ENCODE measurements at places on chromosomes 6 and 20.

DNA sequence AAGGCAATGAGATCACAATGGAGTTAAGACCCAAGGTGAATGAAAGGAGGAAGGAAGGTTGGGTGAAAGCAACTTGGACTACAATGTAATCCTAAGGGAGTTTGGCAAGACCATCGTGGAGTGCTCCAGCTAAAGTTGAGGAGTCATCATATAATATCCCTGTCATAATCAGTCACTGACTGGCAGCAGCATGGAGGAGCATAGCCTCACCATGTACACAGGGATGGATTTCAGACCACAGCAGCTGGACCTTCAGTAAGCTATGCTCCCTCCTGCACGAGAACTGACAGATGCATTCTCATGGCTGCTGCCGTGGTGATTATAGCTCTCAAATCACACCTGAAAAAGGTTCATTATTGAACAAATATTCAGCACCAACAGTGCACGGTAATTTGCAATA, 43.0 kb downstream of the GOPC start:
- no peak for DNase-seq

- DNase-seq, result no peak
Measured at GRCh38 chr6:74518035-74518434, 687.8 kb downstream of the COL12A1 start.

GRCh38 chr6:105227295-105227767, 47.5 kb upstream of the POPDC3 start:
- DNase-seq, result no peak

DNA sequence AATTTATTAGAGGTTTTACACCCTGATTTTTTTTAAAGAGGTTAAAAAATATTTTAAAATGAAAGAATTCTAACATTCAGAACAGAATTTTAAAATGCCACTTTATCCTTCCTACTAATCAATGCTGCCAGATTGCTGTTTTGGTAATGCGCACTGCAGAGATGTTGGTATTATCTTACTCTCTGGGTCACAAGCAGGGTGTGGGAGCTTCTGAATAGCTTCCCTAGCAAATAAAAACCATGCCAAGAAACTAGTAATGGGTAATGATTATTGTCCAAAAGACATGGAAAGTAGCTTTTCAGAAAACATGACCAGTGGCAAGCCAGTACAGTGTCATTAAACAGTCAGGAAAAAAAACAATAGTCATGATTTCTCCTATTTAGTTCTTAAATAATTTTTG, 205.4 kb downstream of the TPBG start:
- no peak for DNase-seq

- no peak for DNase-seq
Measured at GRCh38 chr20:34871966-34872621, 562 bp downstream of the GGT7 start.

GRCh38 chr6:52365866-52366540, 4.1 kb downstream of the PAQR8 start:
- no peak for DNase-seq

- no peak for DNase-seq
Measured at GRCh38 chr6:165019681-165020080, 289.7 kb downstream of the C6orf118 start.

GRCh38 chr6:85594197-85594930, 706 bp upstream of the SNX14 start:
- DNase-seq, result peak; percentile 18

GRCh38 chr20:916125-916799, at the start of gene ANGPT4:
Gene ANGPT4, minus strand, starts transcription at chr20:916334. Its CDS starts 120 bp downstream, at chr20:916214.
- no peak for DNase-seq

DNA sequence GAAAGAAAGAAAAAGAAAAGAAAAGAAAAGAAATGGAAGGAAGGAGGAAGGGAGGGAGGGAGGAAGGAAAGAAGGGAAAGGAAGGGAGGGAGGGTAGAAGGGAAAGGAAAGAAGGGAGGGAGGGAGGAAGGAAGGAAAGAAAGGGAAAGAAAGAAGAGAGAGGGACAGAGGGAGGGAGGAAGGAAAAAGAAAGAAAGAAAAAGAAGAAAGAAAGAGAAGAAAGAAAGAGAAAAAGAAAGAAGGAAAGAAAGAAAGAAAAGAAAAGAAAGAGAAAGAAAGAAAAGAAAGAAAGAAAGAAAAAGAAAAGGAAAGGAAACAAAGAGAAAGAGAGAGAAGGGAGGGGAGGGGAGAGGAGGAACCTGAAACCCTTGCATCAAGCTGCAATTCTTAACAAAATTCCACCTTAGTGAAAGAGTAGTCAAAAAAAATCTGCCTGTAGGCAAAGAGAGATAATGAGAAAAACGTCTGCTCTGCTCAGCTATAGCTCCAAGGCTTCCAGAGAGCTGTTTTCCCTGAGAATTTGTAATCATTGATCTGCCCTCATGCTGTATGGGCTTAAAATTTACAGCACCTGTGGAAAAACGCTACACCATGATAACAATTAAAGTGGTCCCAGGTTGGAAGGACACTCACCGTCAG, 16.7 kb upstream of the MYCT1 start:
- DNase-seq, result no peak

DNA sequence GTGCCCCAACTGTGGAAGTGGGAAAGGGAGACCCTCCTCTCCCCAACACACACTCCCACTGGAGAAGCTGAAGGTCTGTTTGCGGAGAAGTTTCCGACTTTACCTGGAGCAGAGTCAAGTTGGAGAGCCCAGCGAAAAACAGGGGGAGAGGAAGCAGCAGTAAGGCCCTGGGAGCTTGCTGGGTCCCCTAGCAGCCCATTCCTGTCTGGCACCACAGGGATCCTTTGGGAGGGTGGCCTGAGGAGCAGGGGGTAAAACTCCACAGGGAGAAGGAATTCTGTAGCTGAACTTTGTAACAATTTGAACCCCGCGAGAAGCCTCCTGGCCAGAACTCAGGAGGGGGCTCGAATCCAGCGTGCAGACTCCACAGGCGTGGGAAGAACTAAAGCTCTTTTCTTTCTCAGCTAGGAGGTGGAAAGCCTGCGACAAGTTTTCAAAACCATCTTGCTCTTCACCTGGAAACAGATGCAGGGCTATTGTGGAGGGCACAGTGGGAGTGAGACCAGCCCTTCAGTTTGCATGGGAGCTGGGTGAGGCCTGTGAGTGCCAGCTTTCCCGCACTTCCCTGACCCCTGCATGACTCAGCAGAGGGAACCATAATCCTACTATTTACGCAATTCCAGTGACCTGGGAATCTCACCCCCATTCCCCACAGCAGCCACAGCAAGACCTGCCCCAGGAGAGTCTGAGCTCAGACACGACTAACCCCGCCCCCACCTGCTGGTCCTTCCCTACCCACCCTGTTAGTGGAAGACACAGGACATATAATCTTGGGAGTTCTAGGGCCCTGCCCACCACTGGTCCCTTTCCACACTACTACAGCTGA, 25.8 kb downstream of the SERPINB9 start:
- DNase-seq, result no peak

DNA sequence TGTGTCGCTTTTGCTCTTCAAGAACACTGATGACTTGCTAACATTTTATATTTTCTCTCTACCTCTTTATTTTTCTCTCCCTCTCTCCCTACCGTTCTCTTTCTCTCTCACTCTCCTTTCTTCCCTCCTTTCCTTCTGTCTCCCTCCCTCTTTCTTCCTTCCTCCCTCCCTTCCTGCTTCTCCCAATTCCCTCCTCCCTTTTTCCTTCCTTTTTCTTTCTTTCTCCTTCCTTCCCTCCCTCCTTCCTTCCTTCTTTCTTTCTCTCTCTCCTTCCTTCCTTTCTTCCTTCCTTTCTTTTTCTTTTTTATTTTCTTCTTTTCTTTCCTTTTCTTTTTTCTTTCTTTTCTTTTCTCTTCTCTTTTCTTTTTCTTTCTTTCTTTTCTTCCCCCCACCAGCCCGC, 1066.1 kb downstream of the KIF16B start:
- DNase-seq, result no peak

DNA sequence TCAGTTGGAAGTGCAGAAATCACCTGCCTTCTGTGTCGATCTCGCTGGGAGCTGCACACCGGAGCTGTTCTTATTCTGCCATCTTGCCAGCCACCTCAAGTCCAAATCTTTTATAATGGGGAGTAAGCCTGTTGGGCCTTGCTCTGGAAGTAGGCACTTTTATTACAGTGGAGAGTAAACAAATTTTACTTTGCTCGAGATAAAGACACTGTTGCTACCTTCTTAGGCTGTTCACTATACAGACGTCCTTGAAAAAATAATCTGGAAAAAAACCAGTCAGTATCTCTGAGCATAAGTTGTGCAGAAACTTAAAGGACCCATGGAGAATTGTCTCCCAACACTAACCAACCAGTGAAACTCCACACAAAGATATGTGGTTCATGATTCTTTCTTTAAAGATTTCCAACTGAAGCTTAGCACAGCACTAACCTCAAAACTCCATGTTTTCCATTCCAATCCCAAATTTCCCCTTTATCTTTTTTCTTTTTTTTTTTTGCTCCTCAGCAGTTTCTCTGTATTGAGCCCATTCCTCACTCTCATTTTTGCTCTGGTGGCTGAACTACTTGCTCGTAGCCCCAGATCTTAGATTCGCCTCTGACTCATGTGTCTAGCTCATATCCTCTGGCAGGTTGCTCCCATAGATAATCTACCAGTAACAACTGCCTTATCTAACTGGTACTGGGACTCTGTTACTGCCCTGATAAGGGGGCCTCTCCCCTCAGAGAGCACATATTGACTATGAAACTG, 34.3 kb upstream of the COL9A1 start:
- no peak for DNase-seq

GRCh38 chr6:163958646-163959045, 544.1 kb downstream of the QKI start:
- DNase-seq, result no peak

- no peak for DNase-seq
Measured at GRCh38 chr6:18527836-18528743, 140.9 kb downstream of the RNF144B start.

DNA sequence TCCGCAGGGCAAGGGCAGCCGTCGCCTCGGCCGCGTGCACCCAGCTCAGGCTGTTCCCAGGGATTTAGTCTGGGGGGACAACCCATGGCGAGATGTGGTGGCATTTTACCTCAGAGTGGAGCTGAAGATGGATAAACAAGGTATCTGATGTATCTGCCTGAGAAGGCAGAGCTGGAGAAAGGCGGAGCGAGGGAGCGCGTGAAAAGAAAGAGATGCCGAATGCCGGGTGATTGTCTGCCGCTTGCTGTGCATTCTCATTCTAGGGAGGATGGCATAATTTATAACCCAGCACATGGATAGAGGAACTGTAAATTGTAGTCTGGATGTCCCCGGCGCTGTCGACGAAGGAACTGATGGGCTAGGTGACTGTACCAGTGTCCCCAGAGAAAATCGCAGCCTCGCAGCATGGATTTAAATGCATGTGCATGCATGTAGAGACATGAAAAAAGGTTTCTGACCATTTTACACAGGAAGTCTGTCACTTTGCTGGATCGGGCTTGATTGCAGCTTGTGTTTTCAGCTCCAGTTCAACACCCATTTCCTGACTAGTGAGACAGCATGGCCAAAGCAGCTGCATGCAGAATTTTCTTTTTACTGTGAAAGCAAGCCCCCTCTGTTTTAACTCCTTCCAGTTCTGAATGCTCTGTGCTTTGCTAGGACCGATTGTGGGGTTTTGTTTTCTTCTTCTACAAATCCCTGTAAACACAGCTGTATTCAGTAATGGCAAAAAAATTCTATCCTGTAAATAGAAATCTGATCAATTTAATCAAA, 149.7 kb downstream of the PRL start:
- no peak for DNase-seq

GRCh38 chr20:41232973-41233926, 84.3 kb downstream of the ZHX3 start:
- no peak for DNase-seq

GRCh38 chr6:111806561-111807497, 66.4 kb downstream of the FYN start:
- no peak for DNase-seq

- no peak for DNase-seq
Measured at GRCh38 chr6:25987845-25988244, 25.2 kb downstream of the TRIM38 start.

- no peak for DNase-seq
Measured at GRCh38 chr6:88916615-88917208, 46.7 kb downstream of the RNGTT start.

DNA sequence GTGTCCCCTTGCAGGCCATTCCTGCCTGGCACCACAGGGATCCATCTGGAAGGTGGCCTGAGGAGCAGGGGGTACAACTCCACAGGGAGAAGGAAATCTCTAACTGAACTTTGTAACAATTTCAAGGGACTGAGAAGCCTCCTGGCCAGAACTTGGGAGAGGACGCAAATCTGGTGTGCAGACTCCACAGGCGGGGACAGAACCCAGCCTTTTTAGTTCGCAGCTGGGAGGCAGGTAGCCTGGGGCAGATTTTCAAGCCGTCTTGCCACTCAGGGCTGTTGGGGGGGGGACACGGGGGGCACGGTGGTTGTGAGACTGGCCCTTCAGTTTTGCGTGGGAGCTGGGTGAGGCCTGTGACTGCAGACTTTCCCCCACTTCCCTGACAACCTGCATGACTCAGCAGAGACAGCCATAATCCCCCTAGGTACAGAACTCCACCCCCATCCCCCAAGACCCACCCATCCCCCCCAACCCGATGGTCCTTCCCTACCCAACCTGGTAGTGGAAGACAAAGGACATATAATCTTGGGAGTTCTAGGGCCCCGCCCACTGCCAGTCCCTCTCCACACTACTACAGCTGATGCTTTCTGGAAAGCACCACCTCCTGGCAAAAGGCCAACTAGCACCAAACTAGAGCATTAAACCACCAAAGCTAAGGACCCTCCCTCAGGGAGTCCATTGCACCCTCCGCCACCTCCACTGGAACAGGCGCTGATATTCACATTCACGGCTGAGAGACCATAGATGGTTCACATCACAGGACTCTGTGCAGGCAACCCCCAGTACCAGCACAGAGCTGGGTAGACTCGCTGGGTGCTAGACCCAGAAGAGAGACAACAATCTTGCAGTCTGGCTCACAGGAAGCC, 3.0 kb upstream of the HUS1B start:
- DNase-seq, result no peak

DNA sequence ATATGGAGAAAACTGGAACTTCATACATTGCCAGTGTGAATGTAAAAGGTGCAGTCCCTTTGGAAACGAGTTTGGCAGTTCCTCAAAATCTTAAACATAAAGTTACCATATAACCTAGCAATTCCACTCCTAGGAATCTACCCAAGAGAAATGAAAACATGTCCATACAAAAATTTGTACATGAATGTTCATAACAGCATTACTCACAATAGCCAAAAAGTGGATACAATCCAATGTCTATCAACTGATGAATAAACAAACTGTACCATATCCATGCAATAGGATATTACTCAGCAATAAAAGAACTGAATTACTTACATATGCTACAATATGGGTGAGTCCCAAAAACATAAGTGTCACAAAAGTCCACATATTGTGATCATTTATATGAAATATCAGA, 48.7 kb upstream of the ERVFRD-1 start:
- no peak for DNase-seq

DNA sequence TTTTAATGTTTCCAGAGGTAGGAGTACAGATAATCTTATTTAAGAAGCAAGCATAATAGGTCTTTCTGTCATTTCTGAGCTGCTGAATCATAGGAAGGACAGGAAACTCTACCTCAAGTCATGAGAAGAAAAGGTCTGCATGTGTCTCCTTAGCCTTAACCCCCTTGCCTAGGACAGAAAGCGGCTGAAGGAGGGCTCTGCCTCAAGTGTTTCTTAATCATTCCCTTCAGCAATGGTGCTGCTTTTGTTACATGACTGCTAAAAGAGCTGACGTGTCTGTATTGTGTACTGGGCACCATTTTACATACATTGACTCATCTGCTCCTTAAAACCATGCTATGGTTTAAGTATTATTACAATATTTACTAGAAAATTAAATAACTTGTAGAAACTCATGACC, 564.0 kb upstream of the AGPAT4 start:
- no peak for DNase-seq

All from activated T-helper 1 cell treated with anti-CD3 and anti-CD28 coated beads, Interleukin-2, amount 50 U/mL, for 16 hours (primary cell).